Prostate gland (tissue), 2 donors: ENCODE measurements at places on chromosomes 12 and 14.

- DNase-seq = no peak
These were observed 33.6 kb downstream of the SSH1 start for GRCh38 chr12:108823804-108824203.

DNA sequence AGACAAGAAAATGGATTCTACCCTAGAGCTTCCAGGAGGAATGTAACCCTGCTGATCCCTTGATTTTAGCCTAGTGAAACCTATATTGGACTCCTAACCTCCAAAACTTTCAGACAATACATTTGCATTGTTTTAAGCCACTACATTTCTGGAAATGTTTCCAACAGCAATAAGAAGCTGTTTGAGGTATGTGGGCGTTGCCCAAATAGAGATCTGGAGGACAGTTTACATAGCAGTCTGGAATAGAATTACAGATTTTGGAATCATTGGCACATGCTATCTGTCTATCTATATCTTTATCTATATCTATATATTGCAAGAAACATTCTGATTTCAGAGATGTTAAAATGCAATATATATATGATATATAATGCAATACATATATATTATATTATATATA lies 42.4 kb upstream of the EGLN3 start:
- no peak for DNase-seq

GRCh38 chr12:71335151-71335962 lies 104.2 kb upstream of the LGR5 start:
- no peak for DNase-seq

DNA sequence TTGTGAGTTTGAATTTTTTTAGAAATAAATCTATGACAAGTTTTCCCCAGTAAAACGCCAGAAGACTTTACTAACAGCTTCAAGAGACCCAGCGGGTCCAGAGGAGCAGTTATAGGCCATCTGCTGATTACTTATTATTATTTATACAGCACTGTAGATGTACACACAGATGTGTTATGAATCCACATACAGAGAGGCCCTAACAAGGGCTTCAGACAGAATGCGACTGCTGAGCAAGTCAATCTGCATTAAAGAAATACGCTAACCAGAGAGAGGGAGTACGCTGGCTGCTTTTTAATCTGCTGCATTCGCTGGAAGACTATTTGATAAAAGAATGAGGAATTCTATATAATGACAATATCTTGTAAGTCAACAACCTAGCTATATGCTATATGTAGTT lies 32.5 kb downstream of the ATF7 start:
- no peak for DNase-seq

DNA sequence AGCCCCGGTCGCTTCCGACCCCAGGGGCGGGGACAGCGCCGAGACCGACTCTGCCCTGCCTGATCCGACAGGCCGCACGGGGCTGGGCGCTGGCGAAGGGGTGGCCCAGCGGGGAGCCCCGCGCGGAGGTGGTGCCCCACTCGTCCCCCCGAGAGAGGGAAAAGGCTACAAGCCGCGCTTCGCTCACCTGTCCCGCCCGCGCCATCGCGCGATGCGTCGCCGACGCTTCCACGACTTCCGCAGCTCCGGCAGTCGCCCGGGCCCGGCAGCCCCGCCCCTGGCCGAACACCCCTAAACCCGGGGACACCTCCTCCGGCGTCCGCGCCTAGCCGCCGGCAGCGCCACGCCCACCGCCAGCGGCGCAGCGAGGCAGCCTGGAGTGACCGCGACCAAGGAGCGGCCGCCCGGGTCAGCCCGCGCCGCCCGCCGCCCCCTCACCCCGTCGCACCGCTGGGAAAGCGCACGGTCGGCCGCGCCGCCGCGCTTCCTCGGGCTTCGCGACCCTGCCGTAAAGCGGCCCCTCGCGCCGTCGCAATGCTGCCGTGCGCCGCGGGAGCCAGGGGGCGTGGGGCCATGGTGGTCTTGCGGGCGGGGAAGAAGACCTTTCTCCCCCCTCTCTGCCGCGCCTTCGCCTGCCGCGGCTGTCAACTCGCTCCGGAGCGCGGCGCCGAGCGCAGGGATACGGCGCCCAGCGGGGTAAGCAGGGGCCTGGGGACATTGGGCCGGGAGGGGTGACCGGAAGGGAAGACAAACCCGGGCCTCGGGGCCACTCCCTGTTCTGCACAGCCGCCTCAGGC lies at the start of the genes BAG5 and COA8:
TSS of gene BAG5 (minus strand) at position 229 of the 797 bp plus-strand sequence. CDS start 1,493 bp downstream, outside the sequence.
TSS of gene COA8 (plus strand) at position 532 of the 797 bp plus-strand sequence. CDS start at position 574, 42 bp downstream.
- DNase-seq = peak; percentile 73

DNA sequence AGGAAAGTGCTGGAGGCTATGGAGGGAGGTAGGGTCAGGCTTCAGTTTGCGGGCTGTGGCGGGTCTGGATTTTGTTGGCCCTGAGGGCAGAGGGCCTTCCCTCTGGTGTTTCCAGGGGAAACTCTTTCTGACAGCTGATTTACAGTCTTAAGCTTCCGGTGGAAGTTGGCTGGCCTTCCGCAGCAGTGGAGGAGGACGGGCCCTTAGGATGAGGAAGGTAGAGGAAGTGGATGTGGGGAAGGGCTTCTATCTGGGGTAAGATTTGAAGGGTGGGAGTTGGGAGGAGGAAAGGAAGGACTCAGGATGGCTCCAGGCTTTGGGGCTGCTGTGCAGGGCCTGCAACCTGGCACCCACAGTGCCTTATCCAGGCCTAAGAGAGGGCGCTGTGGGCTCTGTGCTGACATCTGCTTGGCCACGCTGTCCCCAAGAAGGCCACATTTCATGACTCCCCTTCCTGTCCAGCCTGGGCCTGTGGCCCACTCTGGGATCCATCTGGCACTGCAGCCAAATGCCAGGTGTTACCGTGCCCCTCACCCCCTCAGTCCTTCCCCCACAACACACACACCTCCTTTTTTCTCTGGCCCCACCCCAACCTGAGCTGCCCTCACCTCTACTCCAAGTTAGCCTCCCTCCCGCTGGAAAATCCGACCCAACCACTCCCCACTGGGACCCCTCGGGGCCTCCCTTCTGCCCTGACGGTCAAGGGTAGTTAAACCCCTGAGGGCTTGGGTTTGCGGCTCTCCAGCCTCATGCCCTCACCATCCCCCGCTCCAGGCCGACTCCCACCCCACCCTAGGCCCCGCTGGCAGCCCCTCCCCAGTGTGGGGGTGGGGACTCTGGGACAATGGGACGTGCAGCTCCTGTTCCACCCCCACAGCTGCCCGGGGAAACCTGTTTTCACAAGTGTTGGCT lies 7.7 kb upstream of the PPP1R13B start:
- DNase-seq = peak; percentile 80

GRCh38 chr12:68224613-68225285 lies 861 bp downstream of the IL26 start:
- no peak for DNase-seq

- DNase-seq = no peak
These were observed 79.7 kb downstream of the SPTB start for GRCh38 chr14:64800000-64800399.

DNA sequence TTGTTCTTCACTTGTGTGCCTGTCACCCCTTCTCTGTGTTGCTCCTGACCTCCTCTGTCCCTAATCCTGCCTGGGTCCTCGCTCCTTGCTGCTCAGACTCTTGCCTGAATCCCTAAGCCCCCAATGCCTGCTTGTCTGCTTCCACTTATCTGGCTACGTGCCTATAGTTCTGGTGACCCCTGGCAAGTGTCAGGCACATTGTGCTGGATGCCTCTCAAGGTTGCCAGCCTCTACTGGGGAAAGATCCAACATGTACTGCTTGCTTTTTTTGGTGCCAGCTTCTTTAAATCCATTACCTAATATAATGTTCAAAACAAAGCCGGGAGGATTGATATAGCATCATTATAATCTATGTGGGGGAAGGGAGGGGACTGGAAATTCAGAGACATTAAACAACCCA lies 448.0 kb upstream of the CCDC196 start:
- no peak for DNase-seq

DNA sequence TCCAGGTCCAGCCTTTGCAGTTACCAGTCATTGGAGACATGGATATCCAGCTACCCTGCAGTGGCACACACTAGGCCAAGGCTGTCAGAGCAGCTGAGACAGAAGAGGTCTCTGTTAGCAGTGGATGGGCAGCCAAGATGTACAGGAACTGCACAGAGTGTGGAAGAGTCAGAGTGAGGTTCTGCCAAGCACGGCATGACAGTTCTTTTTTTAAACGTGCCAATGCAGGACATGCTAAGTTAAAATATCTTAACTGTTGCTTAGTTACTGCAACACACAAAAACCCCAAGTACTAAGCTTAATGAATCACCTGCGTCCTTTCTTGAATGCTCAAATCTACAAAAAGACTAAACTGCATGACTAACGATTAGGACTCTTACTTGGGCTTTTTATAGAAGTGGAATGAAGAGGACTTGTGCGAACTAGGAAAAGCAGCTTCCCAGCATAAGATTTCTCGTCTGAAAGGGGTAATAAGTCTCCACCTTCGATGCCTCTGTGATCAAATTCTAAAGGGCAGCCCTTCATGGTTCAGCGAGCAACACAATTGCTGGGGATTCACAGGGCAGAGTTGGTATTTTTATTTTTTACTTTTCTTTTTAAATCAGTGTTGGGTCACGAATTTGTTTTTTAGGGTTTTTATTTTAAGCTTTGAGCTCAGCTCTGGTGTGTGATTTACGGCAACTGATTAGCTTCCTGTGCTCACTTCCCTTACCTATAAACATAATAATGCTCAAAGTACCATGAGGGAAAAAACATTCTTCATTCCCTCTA lies 20.6 kb downstream of the MAPK1IP1L start:
- DNase-seq = no peak

GRCh38 chr14:56559182-56559581 lies 20.4 kb upstream of the TMEM260 start:
- DNase-seq = no peak

DNA sequence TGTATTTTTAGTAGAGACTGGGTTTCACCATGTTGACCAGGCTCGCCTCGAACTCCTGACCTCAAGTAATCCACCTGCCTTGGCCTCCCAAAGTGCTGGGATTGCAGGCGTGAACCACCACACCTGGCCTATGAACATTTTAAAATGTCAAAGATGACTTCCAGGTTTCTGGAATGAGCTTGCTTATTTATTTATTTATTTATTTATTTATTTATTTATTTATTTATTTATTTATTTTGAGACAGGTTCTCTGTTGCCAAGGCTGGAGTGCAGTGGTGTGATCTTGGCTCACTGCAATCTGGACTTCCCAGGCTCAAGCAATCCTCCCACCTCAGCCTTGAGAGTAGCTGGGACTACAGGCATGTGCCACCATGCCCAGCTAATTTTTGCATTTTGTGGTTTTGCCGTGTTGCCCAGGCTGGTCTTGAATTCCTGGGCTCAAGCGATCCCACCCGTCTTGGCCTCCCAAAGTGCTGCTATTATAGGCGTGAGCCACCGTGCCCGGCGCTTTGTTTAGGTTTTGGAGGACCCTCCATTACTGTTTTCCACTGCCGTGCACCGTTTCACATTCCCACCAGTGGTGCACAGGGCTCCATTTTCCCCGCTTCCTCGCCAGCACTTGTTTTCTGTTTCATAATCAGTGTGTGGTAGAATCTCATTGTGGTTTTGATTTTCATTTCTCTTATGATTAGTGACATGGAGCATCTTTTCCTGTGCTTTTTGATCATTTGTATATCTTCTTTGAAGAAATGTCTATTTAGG lies 6.4 kb upstream of the CFAP251 start:
- DNase-seq = no peak

DNA sequence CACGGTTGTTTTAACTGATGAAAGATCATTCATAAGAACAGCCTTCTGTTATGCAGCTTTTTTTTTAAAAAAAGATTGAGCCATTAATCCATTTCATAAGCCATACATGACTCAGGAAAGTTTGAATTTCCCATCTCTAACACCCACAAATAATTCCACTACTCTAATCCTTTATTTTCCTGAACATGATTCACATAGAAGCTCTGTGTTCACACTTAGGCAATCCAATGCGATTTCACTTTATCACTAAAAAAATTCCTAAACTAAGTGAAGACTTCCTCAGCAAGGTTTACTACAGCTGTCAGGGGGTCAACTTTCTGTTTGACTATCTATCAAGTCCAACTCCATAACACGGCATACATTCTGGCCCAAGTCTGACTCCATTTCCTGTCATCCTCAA lies 25.9 kb downstream of the PKP2 start:
- DNase-seq = no peak

- no peak for DNase-seq
These were observed 1.3 kb upstream of the CAPRIN2 start for GRCh38 chr12:30756074-30756473.

DNA sequence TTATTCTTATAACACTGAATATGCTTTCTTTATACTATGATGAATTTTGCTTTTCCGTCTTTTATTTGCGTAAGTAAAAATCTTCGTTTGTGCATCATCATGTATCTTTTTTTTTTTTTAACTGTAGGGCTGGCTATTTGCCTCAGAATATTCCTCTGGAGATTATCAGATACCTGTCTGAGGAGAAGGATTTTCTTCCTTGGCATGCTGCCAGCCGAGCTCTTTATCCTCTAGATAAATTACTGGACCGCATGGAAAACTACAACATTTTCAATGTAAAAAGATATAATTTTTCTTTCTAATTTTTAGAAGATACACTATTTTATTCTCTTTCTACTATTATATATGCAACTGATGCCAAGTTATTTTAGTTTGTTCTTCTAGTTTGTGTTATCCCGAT lies 346.6 kb downstream of the TRHDE start:
- no peak for DNase-seq

DNA sequence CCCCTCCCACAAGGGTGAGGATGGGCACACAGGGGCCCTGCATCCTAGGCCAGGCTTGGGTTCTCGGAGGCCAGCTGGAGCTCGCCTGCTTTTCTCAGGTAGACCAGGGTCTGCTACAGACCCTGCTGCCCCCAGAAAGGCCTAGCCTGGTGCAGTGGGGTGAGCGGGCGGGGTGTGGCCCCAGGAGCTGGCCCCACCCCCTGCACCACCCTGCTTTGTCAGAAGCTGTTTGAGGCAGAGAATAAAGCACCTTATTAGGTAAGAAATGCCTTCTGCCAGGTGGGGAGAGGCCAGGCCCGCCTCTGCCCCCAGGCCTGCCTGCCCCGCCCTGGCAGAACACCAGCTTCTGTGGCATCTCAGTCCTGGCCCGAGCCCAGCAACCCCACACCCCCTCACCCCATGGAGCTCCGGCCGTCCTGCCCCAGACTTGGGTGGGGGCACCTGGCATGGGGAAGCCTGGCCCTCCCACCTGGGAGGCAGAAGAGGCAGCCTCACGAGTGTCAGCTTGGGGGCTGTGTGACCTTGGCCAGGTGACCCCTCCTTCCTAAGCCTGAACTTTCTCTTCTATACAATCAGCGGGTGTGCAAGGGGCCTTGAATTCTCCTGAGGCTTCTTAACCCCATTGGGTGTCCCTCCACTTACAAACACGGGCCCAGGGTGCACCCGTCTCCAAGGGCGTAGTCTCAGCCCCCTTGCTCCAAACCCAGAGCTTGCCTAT lies 43.2 kb downstream of the KRT80 start:
- DNase-seq = peak; percentile 94
